ENCODE measurements at places on chromosomes 16 and 17. TPM values are rescaled to one million over a fixed set of nuclear protein-coding genes. Genes with fewer than 3 reads are reported as not detected.

UNKL gene
- 28.5 TPM for total RNA-seq

AARSD1 gene
- total RNA-seq, result 34.7 TPM

ZNF469 gene
- 0.98 TPM for total RNA-seq

DOC2B gene
- 6.7 TPM for total RNA-seq

ABCA9 gene
- 18.0 TPM for total RNA-seq

ALDOC gene
- 40.7 TPM for total RNA-seq

CHD9NB gene
- 16.4 TPM for total RNA-seq

MYCBPAP gene
- 1.9 TPM for total RNA-seq

DNA sequence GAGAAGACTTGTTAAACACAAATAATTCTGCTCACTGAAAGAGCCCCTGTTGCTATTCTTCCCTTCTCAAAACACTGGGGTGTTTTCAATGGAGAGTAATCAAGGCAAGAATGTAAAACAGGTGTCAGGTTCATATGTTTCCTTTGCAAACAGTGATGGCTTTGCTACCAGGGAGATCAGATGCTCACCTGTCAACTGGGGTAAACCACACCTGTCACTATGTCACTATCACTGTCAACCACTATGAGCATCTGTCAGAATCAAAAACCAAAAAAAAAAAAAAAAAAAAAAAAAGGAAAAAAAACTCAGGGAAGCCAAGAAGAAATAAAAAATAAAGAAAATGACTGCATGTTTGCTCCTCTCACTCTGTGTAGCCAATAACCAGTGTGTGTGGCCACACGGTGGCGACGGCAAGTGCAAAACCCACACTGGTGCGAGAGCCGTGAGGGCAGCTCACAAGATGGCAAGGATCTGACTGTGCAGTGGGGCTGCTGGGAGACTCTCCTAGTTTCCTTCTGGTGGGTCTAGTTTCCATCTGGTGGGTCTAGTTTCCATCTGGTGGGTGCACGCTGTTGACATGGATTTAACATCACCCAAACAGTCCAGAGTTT lies 22.7 kb downstream of the USP22 start:
- H3K4me1 ChIP-seq, result no peaks in the 10 kb centered on the region
- no peak for DNase-seq
- H3K27me3 ChIP-seq, result no peaks in the 10 kb centered on the region
- H3K27ac ChIP-seq, result no peak overlapping the region
- peaks cover 32% of the 10 kb centered on the region for H3K36me3 ChIP-seq

DNA sequence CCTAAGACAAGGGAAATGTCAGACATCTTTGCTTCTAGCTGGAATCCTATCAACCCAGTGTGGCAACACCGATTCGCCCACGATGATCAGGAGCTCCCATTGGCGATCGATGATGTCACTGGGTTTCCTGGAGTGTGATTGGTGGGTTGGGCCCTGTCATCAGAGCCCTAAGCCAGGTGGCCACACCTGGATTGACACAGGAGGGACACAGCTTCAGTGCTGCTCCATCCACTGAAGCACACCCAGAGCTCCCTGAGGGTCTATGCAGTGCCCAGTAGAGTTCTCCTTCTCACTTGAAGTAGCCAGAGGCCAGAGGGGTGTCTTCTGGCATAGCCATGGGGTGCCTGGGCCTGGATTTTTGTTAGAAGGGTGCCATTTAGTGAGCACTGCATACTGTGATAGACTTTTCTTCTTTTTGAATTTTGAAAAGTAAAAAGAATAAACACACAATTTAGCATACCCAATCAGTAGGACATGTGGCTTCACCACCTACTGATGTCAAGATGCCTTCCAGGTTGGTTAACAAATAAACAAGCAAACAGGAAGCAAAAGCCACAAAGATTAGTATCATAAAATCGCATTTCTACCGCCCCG lies 77.6 kb downstream of the CMIP start:
- H3K27me3 ChIP-seq, result no peaks in the 10 kb centered on the region
- H3K36me3 ChIP-seq, result no peaks in the 10 kb centered on the region

DNA sequence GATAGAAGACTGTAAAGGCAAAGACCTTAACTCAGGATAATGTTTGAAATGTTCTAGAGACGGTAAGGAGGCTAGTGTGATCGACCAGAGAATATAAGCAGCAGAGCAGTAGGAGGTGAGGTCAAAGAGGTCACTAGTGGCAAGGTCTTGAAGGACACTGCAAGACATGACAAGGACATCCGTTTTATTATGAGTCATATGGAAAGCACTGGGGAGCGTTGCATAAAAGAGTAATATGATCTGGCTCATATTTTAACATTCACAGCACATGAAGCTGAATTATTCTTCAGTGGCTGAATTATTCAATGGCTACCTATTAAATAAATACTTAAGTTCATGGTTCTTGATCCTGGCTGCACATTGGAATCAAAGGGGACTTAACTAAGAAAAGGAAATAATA lies 123.7 kb downstream of the SOX9 start:
- H3K27ac ChIP-seq, result no peak overlapping the region
- H3K4me1 ChIP-seq, result no peaks in the 10 kb centered on the region
- DNase-seq, result no peak
- no peak overlapping the region for H3K4me3 ChIP-seq
- no peaks in the 10 kb centered on the region for H3K27me3 ChIP-seq

DNA sequence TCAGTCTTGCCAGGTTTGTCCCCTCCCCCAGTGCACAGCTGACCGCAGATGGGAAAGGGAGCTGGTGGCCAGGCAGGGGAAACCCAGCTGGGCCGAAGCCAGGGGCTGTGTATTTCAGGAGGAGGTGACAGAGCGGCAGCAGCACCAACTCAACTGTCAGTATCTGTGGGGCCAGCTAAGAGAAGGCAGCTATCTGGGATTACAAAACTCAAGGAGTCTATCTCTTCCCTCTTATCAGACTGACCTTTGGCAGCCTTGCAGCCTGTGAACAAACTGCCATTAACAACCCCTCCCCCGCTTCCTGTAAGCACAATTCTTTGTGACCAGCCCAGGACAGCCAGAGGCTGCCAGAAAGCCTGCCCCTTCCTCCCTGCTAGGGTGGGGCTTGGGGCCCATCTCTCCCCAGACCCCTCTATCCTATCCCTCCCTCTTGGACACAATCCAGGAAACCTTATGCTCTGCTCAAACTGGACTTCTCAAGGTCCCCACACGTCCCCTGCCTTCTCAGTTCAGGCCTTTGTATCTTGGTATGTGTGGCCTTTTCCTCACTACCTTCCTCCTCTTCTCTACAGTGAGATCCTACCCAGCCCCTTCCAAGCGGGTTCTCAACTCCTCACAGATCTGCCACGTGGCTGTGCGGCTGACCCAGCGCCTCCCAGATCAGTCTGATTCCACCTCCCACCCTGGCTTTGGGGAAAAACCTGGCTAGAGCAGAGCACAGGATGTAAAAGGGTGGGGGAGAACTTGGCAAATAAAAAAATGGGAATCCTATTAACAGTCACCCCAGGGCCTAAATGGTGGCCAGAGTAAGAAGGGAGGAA lies 10.5 kb downstream of the ST3GAL2 start:
- H3K4me1 ChIP-seq, result peaks cover 30% of the 10 kb centered on the region
- no peaks in the 10 kb centered on the region for H3K36me3 ChIP-seq
- H3K4me3 ChIP-seq, result peak overlapping the region; percentile 24
- no peaks in the 10 kb centered on the region for H3K27me3 ChIP-seq
- peak overlapping the region; percentile 80 for H3K27ac ChIP-seq
- peak; percentile 91 for DNase-seq

GRCh38 chr16:57483725-57484514 lies 2.4 kb downstream of the DOK4 start:
- no peaks in the 10 kb centered on the region for H3K4me1 ChIP-seq
- H3K27me3 ChIP-seq, result no peaks in the 10 kb centered on the region
- no peak for DNase-seq
- no peaks in the 10 kb centered on the region for H3K36me3 ChIP-seq
- no peak overlapping the region for H3K4me3 ChIP-seq

- H3K27ac ChIP-seq, result no peak overlapping the region
- H3K36me3 ChIP-seq, result no peaks in the 10 kb centered on the region
- no peak overlapping the region for H3K4me3 ChIP-seq
- DNase-seq, result no peak
- no peaks in the 10 kb centered on the region for H3K27me3 ChIP-seq
Measured at GRCh38 chr16:64346080-64346479, 775.8 kb downstream of the CDH11 start.

GRCh38 chr16:19114359-19115147 lies 789 bp downstream of the ITPRIPL2 start:
- H3K36me3 ChIP-seq, result no peaks in the 10 kb centered on the region
- H3K27ac ChIP-seq, result peak overlapping the region; percentile 99
- no peaks in the 10 kb centered on the region for H3K27me3 ChIP-seq
- peak; percentile 68 for DNase-seq
- H3K4me1 ChIP-seq, result peaks cover 21% of the 10 kb centered on the region

DNA sequence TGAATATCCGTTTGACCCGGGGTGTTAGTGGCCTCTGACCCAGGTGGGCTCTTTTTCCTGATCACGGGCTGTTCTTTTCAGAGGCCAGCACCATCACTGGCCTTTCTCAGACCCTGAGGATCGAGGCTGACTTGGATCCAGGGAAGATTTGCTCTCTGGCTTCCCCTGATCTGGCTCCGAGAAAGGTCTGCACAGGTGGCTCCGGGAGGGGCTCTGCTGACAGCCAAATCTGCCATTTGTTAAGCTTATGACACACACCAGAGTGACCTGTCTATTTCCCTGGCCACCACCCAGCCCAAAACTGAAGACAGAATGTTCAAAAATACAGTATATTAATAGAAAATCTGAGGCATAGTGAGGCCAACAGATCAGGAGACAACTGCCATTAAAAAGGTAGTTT lies 221.8 kb upstream of the TNRC6C start:
- no peaks in the 10 kb centered on the region for H3K36me3 ChIP-seq
- no peaks in the 10 kb centered on the region for H3K27me3 ChIP-seq
- DNase-seq, result peak; percentile 12
- peaks cover 28% of the 10 kb centered on the region for H3K4me1 ChIP-seq

DNA sequence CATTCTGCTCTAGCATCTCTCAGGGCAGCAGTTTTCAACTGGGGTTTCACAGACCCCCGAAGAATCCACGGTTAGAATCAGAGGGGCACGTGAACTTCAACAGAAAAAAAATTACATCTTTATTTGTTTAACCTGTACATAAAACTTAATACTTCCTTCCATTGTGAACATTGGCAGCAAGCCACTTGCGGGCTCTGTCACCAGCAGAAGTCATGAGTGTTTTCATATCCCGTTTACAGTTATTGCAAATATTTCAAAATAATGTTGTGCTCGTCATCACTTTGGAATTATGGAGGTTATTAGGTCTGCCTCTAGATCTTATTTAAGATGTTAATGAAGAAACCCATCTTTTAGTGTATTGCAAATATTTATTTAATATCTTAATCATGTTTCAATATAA lies 109.8 kb downstream of the SDR42E1 start:
- H3K4me3 ChIP-seq, result no peak overlapping the region
- DNase-seq, result no peak
- no peaks in the 10 kb centered on the region for H3K4me1 ChIP-seq

DNA sequence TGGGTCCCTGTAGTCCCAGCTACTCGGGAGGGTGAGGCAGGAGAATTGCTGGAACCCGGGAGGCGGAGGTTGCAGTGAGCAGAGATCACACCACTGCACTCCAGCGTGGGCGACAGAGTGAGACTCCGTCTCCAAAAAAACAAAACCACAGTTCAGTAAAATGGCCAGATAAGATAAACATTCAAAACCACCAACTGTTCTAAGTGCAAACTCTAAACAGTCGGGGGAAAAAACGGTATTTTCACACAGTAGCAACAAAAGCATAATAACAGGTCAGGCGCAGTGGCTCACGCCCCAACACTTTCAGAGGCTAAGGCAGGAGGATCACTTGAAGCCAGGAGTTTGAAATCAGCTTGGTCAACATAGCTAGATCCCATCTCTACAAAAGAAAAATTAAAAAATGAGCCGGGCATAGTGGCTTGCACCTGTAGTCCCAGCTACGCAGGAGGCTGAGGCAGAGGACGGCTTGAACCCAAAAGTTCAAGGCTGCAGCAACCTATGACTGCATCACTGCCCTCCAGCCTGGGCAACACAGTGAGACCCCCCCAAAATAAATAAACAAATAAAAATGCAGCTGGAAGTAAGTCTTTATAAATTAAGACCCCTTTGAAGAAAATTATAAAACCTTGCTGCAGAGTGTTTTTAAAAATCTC lies 10.8 kb upstream of the HASPIN start:
- peaks cover 4% of the 10 kb centered on the region for H3K36me3 ChIP-seq
- H3K4me1 ChIP-seq, result no peaks in the 10 kb centered on the region
- no peak overlapping the region for H3K4me3 ChIP-seq
- H3K27ac ChIP-seq, result no peak overlapping the region
- DNase-seq, result no peak

- no peak overlapping the region for H3K27ac ChIP-seq
- no peaks in the 10 kb centered on the region for H3K27me3 ChIP-seq
- DNase-seq, result no peak
- H3K36me3 ChIP-seq, result no peaks in the 10 kb centered on the region
Measured at GRCh38 chr17:19717411-19717908, 1.1 kb upstream of the SLC47A2 start.

- H3K4me1 ChIP-seq, result no peaks in the 10 kb centered on the region
- no peaks in the 10 kb centered on the region for H3K27me3 ChIP-seq
- DNase-seq, result no peak
- no peaks in the 10 kb centered on the region for H3K36me3 ChIP-seq
- H3K4me3 ChIP-seq, result no peak overlapping the region
Measured at GRCh38 chr16:19210280-19210924, 42.4 kb downstream of the SYT17 start.

DNA sequence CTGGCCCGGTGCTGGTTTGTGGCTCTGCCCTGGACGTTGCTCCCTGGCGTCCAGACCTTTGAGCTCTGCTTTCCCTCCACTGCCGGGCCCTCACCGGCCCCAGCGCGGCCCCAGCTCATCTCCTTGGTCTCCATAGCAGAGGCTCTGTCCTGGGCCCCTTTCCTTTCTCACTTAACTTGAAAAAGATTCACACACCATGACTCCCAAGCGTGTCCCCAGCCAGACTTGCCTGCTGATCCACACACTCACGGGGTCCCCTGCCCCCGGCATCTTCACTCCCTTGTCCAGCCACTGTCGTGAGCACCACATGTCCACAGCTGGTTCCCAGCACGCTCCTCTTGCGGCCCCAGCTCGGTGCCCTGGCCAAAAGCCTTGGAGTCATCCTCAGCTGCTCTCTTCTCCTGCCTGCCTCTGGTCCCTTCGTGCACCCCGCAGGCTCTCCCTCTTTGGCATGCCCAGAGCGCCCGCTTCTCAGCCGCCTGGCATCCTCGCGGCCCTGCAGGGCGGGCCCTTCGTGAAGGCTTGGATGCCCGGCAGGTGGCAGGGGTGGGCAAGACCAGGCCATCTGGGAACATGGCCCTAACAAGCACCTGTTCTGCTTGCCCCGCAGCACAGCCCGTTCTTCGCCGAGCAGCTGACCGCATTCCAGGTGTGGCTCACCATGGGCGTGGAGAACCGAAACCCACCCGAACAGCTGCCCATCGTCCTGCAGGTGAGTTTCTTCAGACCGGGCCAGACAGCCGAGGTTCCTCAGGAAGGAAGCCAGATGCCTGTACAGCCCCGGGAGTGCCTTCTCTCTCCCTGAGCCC lies 145.6 kb upstream of the CHMP6 start:
- H3K27ac ChIP-seq, result no peak overlapping the region
- H3K4me1 ChIP-seq, result no peaks in the 10 kb centered on the region
- no peaks in the 10 kb centered on the region for H3K27me3 ChIP-seq
- no peaks in the 10 kb centered on the region for H3K36me3 ChIP-seq
